ENCODE measurements at places on chromosomes 1 and 21. TPM values are rescaled to one million over a fixed set of nuclear protein-coding genes. Genes with fewer than 3 reads are reported as not detected.
A peak's percentile ranks its signal among the peaks of the same experiment; 100 is the strongest.

The AADACL4 gene
- not detected for total RNA-seq

The YOD1 gene
- total RNA-seq: 7.8 TPM

DNA sequence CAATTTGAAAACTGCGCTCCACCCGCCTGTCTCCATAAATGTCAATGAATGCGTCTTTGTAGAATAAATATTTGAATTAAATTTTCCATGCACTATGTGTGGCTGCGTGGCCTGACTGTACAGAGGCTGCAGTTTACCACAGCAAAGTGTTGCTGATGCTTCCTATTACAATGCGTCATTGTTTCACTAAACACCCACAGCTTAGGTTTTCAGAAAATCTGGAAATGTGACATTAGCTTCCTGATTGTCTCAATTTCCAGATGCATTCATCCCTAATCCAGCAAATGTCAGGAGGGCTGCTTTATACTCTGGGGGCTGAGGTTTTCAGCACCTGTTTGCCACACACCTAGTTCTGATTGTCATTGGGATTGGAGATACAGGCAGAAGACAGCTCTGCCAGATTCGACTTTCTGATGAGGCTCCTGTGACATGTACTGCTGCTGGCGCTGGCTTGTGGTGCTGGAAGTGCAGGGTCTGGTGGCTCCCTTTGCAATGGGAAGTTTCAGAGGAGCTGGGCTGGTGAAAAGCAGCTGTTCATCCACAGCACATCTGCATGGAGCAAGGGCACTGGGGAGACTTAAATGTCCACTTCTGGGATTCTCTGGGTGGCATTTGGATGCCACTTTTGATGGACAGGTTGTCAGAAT is 40.0 kb downstream of the URB2 start:
- DNase-seq: peak; percentile 33
- no peak overlapping the region for H3K4me3 ChIP-seq
- H3K4me1 ChIP-seq: no peaks in the 10 kb centered on the region
- no peaks in the 10 kb centered on the region for H3K27me3 ChIP-seq
- H3K27ac ChIP-seq: no peak overlapping the region

- no peaks in the 10 kb centered on the region for H3K4me1 ChIP-seq
- H3K4me3 ChIP-seq: no peak overlapping the region
- no peaks in the 10 kb centered on the region for H3K36me3 ChIP-seq
- no peaks in the 10 kb centered on the region for H3K27me3 ChIP-seq
- no peak overlapping the region for H3K27ac ChIP-seq
- no peak for DNase-seq
Observed at GRCh38 chr1:217049721-217050120, 326.5 kb upstream of the ESRRG start.

DNA sequence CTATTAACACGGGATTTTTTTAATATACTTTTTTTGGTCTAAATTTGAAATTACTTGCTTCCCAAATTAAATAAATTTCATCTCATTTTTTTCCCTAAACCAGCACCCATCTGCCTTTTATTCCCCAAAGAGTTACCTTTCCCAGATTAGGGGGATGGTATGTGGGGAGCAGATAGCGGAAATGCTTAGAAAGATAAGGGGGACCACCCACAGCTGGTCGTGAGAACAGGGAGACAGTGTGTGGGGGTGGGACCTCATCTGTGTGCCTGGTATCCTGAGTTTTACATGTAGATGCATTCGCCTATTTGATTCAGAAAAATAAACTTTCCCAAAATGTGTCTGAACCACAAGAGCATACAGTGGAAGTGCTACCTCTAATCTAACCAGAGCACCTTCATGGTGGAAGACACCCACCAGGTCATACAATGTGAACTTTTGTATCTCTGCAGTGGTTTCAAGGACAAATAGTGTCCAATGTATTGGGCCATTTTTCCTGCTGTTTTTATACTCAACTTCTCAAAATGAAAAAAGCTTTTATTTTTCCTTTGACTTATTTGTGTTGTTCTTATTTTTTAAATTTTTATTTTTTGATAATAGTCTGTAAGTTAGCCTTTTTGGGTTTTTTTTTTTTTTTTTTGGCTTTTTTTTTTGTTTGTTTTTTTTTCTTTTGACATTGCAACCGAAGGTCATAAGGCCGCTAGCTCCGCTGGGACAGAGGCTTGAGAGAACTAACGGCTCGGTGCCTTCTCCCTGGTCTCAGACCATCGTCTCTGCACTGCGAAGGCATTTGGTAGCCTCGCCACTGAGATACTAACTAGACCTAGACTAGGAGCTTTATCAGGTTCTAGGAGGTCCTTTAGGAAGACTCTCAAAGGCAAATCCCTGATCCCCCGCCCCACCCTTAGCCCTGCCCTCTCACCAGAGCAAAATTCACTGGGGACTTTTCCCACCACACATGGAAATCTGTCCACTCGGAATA is 263.2 kb downstream of the TM2D1 start:
- no peak overlapping the region for H3K4me3 ChIP-seq
- no peaks in the 10 kb centered on the region for H3K36me3 ChIP-seq
- no peak overlapping the region for H3K27ac ChIP-seq
- no peak for DNase-seq
- H3K27me3 ChIP-seq: no peaks in the 10 kb centered on the region

DNA sequence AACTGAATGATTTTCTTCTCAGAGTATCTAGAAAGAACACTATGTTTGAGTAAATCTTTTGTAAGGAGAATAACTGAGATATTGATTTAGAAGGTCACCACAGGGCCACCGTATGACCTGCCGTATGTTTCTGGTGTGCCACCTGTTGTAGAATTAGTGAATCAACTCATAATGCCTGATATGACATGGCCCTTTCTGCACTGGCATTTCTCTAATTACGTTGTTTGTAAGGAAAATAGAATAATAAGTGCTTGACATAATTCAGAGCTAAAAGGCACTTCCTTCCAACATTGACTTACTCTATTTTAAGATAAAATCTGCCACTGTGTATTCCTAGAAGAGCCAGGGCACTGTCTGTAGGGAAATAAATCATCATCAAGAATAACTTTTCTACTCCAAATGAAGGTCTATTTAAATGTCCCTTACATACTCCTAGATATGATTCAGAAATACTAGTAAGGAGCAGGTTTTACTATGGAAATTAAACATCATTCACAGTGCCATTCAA is 101.7 kb downstream of the PHTF1 start:
- no peak overlapping the region for H3K27ac ChIP-seq
- no peaks in the 10 kb centered on the region for H3K36me3 ChIP-seq
- no peak for DNase-seq
- H3K4me1 ChIP-seq: no peaks in the 10 kb centered on the region
- no peaks in the 10 kb centered on the region for H3K27me3 ChIP-seq

The CRYAA gene
- total RNA-seq: not detected

DNA sequence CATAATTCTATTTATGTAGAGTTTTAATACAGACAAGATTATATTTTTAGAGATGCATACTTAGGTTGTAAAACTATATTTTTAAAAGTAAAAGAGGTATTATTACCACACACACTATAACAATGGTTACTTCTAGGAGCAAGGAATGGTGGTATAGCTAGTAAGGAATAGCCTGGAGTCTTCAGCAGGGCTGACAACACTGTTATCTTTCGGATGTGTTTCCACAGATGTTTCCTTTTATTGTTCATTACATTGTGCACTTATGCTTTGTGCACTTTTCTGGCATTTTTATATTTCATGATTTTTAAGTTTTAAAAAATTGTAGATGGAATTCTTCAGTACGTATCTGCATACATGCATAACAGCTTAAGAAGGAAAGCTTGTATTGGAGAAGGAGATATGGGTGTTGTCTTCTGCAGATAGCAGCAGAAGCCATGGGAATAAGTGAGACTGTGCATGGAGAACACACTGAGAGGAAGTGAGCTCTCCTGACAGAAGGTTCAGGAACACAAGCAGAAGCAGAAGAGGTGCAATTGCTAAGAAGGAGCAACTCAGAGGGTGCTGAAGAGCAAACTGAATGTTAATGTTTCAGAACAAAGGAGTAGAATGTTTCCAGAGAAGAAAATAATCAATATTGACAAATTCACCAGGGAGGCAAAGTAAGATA is 91.8 kb downstream of the UCHL5 start:
- no peaks in the 10 kb centered on the region for H3K4me1 ChIP-seq
- H3K27ac ChIP-seq: no peak overlapping the region
- DNase-seq: no peak
- no peaks in the 10 kb centered on the region for H3K27me3 ChIP-seq

- DNase-seq: no peak
- H3K27ac ChIP-seq: no peak overlapping the region
- peaks cover 84% of the 10 kb centered on the region for H3K27me3 ChIP-seq
- H3K4me3 ChIP-seq: no peak overlapping the region
Observed at GRCh38 chr21:33115631-33116510, 45.9 kb downstream of the OLIG1 start.

DNA sequence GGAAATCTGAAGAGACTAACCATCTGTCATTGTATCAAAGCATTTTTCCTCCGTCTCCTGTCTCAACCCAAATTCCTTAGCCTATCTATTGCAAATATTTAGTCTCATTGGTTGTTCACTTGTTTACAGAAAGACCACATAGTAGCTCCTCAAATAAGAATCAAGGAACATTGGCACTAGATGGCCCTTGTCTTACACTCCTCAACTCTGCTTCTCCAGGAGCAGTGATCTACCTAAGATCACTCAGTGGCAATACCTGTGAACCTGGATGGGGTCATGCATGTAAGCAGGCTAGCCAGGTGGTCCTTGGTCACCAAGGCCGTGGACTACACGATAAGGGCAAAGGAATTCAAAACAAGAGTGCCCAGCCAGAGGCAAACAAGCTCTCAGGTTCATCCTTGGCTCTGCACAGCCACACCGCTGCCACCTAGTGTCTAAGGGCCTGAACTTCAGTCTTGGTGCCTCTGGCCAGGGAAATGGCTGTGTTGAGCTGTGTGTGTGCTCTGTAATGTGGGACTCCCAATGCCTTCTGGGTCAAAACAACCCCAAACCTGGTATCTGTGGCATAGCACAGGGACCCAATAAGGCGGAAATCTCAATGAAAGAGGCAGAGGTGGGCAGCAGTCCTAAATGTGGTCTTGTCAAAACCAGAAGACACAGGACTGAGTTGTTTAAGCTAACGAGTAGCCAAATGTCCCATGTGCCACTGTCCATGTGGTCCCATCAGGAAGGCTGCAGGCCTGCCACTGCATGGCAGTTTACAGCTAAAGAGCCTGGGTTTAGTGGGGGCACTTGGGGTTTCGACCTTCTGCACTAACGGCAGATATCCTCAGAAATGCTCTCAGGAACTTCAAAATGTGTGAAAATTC is 54.5 kb downstream of the GPR161 start:
- H3K27me3 ChIP-seq: no peaks in the 10 kb centered on the region
- peak; percentile 90 for DNase-seq
- peak overlapping the region; percentile 99 for H3K27ac ChIP-seq
- H3K4me1 ChIP-seq: peaks cover 34% of the 10 kb centered on the region
- no peak overlapping the region for H3K4me3 ChIP-seq
- H3K36me3 ChIP-seq: peaks cover 6% of the 10 kb centered on the region

GRCh38 chr1:41627491-41628280 is 143.2 kb upstream of the EDN2 start:
- H3K4me1 ChIP-seq: peaks cover 51% of the 10 kb centered on the region
- DNase-seq: no peak
- no peak overlapping the region for H3K27ac ChIP-seq
- H3K36me3 ChIP-seq: no peaks in the 10 kb centered on the region
- no peaks in the 10 kb centered on the region for H3K27me3 ChIP-seq
- H3K4me3 ChIP-seq: no peak overlapping the region

DNA sequence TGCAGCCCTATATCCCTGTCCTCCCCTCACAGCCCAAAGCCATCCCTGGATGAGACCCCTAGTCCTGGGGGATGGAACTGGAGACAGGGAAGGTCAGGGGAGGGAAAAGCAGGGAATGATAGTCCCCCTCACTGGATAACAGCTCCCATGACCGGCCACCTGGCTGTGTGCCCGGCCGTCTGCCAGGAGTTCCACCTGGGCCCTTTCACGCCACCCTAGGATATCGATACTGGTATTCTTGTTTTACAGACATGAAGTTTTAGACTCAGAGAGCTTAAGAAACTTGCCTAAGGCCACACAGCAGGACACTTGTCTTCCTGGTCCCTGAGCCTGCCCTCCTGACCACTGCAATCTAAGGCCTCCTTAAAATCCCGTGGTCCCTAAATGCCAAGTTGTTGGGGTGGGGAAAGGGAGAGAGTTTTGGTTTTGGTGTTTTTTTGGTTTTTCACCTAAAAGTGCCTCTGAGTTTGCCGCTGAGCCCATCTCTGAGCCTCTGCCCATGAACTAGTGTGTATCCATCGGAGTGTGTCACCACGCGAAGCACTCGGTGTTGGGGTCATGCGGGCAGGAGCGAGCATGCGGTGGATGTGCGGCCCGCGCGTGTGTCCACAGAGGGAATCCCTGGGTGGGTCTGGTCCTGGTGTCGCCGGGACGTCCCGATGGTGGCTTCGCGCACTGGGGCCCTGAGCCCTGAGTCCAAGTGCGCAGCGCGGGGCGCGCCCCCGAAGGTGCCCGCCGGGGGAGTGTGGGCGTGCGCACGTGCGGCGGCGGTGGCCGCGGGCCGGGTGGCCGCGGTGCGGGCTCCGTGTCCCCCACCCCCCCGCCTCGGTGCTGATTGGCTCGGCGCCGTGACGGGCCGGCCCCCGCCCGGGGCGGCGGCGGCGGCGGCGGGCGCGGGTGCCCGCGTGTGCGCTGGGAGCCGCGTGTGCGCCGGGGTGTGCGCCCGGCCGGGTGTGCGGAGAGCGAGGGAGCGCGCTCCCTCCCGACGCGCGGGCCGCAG is at the start of gene EPHA8:
TSS of gene EPHA8 (plus strand) at position 906 of the 1,000 bp plus-strand sequence. CDS start 147 bp downstream, outside the sequence.
- no peaks in the 10 kb centered on the region for H3K4me1 ChIP-seq
- peaks cover 71% of the 10 kb centered on the region for H3K27me3 ChIP-seq
- no peak within 1 kb of the TSS for H3K4me3 ChIP-seq
- no peak for DNase-seq
- no peaks in the 10 kb centered on the region for H3K36me3 ChIP-seq
- H3K27ac ChIP-seq: no peak within 1 kb of the TSS

The ORC1 gene
- 1.9 TPM for total RNA-seq

- no peaks in the 10 kb centered on the region for H3K36me3 ChIP-seq
- no peaks in the 10 kb centered on the region for H3K27me3 ChIP-seq
- no peak overlapping the region for H3K27ac ChIP-seq
- H3K4me3 ChIP-seq: no peak overlapping the region
Observed at GRCh38 chr1:162421258-162422164, 9.6 kb upstream of the SH2D1B start.

GRCh38 chr1:39326836-39327235 is 122.3 kb downstream of the MACF1 start:
- no peak overlapping the region for H3K4me3 ChIP-seq
- peaks cover 65% of the 10 kb centered on the region for H3K36me3 ChIP-seq
- H3K27ac ChIP-seq: no peak overlapping the region
- no peaks in the 10 kb centered on the region for H3K4me1 ChIP-seq
- no peaks in the 10 kb centered on the region for H3K27me3 ChIP-seq

The OLIG2 gene
- not detected for total RNA-seq

The CRNN gene
- not detected for total RNA-seq

The KRTAP19-3 gene
- not detected for total RNA-seq

DNA sequence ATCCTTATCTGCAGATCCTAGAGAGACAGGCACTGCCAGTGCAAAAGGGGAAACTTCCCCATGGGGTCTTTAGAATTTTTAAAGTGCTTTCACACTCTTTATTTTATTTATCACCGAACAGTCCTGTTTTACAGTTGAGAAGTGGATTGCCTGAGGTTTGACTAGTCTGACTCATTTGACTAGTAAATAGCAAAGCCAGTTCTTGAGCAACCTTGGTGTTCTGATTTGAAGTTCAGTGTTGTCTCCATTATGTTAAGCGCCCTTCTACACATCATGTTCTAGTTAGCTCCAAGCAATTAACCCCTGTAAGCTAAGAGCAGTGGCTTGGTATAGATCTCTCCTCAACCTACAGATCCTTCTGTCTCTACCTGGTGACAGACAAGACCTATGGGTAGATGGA is 262.9 kb downstream of the CACNA1E start:
- H3K36me3 ChIP-seq: no peaks in the 10 kb centered on the region

GRCh38 chr21:44752671-44753235 is 41.4 kb upstream of the TSPEAR start:
- H3K27me3 ChIP-seq: peaks cover 17% of the 10 kb centered on the region
- DNase-seq: peak; percentile 55
- no peak overlapping the region for H3K27ac ChIP-seq
- H3K4me1 ChIP-seq: no peaks in the 10 kb centered on the region
- H3K4me3 ChIP-seq: no peak overlapping the region
- no peaks in the 10 kb centered on the region for H3K36me3 ChIP-seq

The CD53 gene
- total RNA-seq: not detected
